ENCODE measurements at places on chromosomes 7 and 10. TPM values are rescaled to one million over a fixed set of nuclear protein-coding genes. Genes with fewer than 3 reads are reported as not detected.
A peak's percentile ranks its signal among the peaks of the same experiment; 100 is the strongest.

C10orf62 gene
- 0.77 TPM for polyA plus RNA-seq

TRIP6 gene
- 92.6 TPM for polyA plus RNA-seq

GRCh38 chr7:2719007-2719406, 31.0 kb downstream of the AMZ1 start:
- DNase-seq, result peak; percentile 78

- no peak for DNase-seq
Observed at GRCh38 chr7:29454899-29455451, 108.7 kb upstream of the PRR15 start.

- DNase-seq, result no peak
Observed at GRCh38 chr7:116851671-116852070, 10.7 kb upstream of the CAPZA2 start.

DNA sequence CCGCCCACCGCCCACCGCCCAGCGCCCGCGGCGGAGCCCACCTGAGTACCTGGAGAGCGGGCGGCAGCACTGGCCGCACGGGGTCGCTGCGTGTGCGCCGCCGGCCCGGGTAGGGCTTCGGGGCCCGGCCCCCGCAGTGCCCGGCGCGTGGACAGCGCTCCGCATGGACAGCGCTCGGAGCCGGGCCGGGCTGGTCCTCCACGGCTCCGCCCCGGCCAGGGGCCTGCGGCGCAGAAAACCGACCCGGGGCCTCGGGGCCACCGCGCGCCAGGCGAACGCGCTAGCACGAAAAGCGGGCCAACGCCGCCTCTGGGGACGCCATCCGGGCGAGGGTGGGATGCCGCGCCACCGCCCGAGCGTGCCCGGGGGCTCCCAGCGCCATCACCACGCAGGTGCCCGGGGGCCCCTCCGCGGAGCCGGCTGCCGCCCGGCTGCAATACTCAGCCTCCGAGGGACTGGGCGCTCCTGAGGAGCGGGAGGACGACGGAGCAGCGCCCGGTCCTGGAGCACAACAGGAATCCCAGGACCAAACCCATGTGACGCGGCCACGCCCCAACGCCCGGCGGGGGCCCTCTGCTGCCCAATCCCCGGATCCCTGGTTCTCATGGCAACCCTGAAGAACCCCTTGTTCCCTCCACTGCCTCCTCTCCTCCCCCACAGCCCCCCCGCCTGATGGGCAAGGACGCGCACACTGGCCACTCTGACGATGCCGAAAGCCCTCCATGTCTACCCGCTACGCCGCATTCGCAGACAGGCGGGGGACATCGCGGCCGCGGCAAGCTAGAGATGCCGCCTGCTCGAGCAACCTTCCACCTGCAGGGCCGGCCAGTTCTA, at the start of gene GRB10:
GRB10 (minus strand) TSS at position 522 of the 834 bp plus-strand sequence. CDS start 50,574 bp downstream, outside the sequence.
- peak; percentile 63 for DNase-seq

DNA sequence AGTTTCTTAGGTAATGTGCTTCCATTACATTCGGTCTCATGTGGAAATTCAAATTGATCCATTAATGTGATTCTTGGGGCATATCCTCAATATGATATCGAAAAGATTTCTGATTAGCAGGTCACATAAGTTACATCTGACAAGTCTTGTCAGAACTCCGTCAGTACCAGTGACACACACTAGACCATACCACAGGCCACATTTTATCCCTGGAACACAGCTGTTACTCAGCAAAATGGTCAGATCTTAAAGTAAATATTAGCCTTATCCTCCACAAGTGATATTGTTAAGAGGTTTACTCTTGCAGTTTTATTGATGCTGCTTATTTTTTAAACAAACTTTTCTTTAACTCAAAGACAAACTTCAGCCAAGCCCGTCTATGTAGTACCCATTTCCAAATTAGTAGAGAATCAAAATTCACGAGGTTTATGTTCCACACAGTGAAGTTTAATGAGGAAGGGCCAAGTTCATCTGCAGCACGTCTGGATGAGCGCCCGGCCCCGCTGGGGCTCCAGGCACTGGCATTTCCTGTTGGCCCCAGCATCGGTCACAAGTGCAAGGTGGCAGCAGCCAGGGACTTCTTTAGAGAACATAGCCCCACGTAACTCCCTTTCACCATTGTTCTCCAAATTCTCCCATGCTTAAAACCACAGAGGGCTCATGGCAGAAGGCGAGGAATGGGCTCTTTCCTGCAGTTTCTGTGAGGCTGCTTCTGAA, 132.2 kb downstream of the VIPR2 start:
- DNase-seq, result no peak

GRCh38 chr7:65809982-65810288, 62.9 kb upstream of the VKORC1L1 start:
- no peak for DNase-seq

DNA sequence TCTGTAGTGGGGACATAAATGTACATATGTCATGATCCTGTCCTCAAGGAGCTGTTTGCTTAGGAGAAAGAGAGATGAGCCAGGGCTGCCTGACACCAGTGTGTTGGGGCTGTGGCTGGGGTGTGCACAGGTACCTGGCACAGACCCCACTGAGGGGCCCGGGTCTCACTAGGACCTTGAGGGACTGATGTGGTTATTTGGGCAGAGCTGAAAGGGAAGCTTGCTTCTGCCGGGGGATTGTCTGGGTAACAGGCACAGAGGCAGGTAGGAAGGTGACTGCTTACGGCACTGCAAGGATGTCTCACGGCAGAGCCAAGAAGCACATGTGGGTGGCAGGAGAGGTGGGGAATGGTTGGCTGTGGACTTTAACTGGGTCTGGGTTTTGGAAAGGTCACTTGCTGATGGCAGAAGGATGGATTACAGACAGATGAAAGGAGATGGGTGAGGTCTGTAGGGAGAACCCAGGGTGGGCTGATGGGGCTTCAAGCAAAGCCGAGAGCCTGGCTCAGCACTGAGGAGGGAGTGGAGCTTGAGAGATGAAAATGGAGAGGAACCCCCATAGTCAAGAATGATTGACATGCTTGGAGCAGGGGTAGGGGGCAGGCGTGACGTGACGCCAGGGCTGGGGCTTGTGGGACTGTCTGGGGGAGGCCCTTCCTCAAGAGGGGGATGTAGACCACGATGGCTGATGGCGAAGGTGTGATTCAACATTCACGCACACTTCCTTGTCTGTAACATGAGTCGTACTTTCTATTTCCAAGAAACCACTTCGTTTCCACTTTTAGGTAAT, 207.7 kb upstream of the SHH start:
- no peak for DNase-seq

DNA sequence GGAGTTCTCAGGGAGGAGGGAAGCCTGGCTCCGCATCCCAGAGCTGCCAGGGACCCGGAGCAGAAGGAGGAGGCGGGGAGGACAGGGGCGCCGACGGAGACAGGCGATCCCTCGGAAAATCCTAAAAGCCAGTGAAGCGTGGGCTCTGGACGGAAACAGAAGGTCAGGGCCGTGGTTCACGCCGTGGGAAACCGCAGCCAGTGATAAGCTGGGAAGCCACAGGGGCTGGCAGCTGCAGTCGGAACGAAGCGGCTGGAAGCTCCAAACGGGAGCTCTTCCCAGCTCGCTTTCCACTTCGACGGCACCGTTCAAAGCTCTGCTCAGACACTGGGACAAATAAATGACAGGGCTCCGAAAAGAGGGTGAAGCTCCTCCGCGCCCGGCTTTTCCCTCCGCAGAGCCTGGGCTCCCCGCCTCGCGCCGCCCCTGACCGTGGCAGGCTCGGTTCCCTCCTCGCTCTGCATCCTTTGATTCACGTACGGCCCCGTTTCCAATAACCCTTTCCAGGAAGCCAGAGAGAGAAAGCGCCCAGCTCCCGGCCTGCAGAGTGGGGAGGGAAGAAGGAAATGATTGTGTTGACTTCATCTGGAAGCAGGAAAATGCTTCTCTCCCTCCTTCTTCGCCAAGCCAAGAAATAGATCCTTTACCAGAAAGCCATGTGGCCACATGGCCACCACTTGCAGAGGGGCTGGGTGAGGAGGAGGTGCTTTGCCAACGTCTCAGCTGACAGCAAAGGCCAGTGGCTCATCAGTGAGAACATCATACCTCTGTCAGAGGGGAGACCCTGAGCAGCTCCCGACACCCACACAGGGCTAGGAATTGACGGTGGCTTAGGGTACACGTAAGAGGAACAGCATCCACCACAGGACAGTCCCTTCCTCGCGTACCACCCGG, 57.4 kb downstream of the ADRB1 start:
- peak; percentile 68 for DNase-seq

Measured in kidney (tissue), 22 donors.